GM04503 (cell line): ENCODE measurements at places on chromosomes 12 and 14.

DNA sequence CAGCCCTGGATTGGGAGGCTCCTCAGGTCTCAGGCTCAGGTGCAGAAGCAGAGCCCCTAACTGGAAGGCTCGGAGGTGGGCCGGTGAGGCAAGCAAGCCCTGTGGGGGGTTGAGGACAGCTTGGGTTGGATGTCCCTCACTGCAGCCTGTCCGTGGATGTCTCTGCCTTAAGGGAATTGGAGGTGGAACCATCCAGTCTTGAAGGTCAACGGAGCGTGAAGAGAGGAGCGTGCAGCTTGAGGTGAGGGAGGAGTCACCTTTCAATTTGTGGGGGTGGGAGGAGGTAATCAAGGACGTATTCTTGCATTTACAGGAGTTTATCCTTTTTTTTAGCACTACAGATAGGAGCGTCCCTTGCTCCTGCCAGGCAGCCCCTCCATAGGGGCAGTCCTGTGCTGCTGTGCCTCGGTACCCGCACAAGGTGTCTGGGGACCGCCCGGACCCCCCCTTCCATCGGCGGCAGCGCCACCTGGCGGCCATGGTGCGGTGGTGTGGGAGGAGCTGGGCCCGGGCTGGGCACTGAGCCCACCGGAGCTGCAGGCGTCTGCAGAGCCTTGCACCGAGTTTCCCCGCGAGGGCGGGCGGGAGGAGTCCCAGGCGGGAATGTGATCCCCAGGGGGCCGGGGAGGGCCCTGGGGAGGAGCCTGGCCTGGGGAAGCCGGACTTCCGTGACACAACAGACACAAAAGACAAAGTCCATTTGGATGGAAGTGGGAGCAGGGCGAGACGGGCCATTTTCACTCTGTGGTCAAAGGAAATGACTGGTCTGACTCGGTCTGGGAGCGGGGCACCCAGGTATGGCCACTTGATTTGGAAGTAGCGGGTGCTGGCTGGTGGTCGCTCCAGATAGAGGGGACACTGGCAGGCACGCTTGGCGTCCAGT, 864 bp downstream of the DNAJC22 start:
- no peak for DNase-seq

DNA sequence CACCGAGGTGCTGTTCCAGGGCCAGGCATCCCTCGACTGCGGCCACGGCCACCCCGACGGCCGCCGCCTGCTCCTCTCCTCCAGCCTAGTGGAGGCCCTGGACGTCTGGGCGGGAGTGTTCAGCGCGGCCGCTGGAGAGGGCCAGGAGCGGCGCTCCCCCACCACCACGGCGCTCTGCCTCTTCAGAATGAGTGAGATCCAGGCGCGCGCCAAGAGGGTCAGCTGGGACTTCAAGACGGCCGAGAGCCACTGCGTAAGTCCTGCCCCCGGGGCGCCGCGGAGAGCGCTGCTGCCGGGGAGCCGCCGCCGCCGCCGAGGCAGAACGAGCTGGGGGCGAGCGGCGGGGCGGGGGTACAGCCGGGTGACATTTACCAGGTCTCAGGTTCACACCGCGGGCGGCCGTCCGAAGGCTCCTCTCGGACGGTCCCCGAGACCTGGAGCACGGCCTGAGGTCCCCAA, 1.4 kb downstream of the PLXNC1 start:
- no peak for DNase-seq

DNA sequence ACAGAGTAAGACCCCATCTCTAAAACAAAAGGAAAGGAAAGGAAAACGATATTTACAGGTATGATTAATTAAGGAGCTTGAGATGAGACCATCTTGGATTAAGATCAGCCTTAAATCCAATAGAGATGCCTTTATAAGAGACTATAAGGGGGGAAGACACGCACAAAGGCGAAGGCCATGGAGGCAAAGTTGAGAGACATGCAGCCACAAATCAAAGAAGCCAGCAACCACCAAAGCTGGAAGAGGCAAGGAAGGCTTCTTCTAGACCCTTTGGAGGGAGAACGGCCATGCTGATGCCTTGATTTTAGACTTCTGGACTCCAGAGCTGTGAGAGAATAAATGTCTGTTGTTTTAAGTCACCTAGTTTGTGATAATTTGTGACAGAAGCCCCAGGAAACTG, 39.6 kb upstream of the MED13L start:
- DNase-seq = no peak

DNA sequence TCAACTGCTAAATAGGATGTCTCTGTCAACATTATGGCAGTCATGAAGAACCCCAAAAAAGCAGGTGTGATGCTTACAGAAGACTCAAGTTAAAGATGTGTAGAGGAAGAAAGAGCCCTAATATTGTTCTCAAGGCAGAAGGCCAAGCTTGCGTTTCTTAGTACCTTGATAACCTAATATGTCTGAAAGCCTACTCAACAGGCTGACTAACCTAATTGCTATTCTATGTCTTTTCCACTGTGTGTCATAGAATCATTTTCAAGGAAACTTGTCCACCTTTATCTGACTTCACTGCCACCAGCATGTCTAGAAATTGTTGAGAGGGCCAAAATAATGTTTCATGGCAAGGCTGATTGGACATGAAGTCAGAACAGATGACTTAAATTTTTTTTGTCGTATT, 373.2 kb downstream of the BTG1 start:
- DNase-seq = no peak

- DNase-seq = peak; percentile 60
Measured at GRCh38 chr12:31578632-31579031, 12.3 kb downstream of the DENND5B start.

DNA sequence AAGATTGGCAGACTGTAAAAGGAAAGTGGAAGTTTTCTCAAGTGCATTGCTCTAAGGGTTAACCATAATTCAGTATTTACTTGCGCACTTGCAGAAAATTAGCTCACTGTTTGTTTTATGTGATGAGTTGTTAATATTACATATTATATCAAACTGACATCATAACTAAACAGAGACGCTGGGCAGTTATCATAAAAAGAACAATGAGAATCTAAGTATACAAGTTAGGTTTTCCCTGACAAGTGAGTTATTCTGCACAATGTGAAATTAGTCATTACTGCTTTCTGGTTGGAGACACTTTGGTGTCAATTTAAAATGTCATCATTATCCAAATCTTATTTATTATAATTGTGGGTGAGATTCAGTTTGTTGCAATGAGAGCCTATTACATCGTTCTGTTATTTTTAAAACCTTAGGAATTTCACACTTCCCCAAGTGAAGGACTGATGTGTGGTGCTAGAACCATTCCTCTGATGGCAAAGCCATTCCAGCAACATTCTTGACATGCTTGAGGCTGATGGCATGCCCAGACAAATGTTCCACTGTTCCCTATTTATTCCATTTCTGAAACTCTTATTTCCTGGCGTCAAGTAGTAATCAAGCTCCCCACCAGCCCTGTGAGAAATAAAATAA, 90.1 kb upstream of the FLRT2 start:
- DNase-seq = peak; percentile 81

- no peak for DNase-seq
Measured at GRCh38 chr14:40362856-40363255, 930.6 kb upstream of the FBXO33 start.
